Osteocyte (in vitro differentiated cells): ENCODE measurements at places on chromosomes 1 and 21. TPM values are rescaled to one million over a fixed set of nuclear protein-coding genes. Genes with fewer than 3 reads are reported as not detected.

C1orf141 gene
- not detected in 2 replicates for total RNA-seq

- no peak for DNase-seq
Observed at GRCh38 chr21:41895643-41896493, 16.7 kb upstream of the PRDM15 start.

DNA sequence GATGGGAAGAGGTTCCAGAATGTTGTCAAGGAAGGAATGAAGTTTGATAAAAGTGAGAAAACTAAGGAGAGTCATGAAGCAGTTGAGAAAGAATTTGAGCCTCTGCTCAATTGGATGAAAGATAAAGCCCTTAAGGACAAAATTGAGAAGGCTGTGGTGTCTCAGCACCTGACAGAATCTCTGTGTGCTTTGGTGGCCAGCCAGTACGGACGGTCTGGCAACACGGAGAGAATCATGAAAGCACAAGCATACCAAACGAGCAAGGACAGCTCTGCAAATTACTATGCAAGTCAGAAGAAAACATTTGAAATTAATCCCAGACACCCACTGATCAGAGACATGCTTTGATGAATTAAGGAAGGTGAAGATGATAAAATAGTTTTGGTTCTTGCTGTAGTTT lies 142.8 kb downstream of the CDC7 start:
- no peak for DNase-seq

GRCh38 chr1:44048532-44049215 lies 17.4 kb upstream of the SLC6A9 start:
- no peak for DNase-seq
